ENCODE measurements at places on chromosomes 1 and 21.

GRCh38 chr1:116284819-116285390 lies 88.1 kb upstream of the ATP1A1 start:
- DNase-seq, result no peak

DNA sequence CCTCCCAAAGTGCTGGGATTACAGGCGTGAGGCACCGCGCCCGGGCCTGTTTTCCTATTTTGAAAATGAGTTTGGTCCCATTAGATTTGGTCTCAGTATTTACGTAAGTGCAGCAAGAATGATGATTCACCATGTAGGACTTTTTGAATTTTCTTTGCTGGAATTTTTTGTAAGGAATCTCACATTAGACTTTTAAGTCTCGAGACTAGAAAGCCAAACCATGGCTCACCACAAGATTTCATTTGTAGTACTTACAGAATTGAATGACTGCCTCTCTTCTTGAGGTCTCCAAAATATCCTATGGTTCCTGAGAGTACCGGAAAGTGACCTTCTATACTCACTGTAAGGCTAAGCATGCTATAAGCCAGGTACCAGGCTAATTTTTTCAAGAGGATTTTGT lies 325 bp downstream of the OR14A2 start:
- no peak for DNase-seq

GRCh38 chr1:204398197-204399125 lies 13.2 kb downstream of the PPP1R15B start:
- DNase-seq, result peak; percentile 22

DNA sequence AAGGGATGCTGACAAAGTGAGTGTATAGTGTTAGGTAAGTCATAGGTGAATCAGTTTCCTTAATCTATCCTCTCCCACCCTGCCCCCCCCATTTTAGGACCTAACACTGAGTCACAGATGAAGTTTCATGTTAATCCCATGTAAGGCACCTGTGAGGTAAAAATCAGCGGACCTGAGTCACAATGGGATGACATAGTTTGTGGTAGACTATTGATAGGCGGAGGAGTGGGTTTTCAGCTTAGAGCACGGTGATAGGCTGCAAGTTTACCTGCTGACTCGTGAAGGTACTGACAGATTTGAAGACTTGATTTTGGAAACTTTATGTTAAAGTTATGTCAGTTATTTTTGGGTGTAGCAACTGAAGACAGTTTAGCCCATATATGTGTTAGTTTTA lies 1.7 kb downstream of the TOR1AIP1 start:
- no peak for DNase-seq

DNA sequence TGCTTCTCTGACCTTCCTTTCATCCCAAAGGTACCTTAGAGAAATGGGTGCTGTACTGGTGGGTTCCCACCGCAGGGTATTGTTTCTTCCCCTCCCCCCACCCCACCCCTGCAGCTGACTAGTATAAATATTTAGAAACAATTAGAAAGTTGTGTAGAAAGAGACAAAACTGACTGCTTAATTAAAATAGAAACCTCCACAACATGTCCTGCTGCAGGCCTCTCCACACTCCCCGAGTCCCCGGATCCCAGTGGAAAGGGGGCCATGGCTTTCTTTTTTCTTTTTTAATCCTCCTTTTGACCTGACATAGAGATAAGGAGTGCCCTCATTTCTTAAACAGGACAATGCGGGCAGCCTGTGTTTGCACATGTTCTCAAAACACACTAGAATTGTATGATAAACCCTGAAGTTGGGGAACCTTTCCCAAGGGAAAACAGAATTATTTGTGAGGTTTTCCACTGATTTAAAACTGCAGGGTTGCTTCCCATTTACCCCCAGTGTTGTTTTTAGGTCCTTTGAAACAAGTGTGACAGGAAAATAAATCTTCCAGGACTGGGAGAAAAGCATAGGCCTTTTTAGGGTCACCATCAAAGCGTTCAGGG lies 1.7 kb downstream of the RHOU start:
- DNase-seq, result no peak

GRCh38 chr1:6303397-6304012 lies 42.6 kb upstream of the GPR153 start:
- DNase-seq, result no peak

DNA sequence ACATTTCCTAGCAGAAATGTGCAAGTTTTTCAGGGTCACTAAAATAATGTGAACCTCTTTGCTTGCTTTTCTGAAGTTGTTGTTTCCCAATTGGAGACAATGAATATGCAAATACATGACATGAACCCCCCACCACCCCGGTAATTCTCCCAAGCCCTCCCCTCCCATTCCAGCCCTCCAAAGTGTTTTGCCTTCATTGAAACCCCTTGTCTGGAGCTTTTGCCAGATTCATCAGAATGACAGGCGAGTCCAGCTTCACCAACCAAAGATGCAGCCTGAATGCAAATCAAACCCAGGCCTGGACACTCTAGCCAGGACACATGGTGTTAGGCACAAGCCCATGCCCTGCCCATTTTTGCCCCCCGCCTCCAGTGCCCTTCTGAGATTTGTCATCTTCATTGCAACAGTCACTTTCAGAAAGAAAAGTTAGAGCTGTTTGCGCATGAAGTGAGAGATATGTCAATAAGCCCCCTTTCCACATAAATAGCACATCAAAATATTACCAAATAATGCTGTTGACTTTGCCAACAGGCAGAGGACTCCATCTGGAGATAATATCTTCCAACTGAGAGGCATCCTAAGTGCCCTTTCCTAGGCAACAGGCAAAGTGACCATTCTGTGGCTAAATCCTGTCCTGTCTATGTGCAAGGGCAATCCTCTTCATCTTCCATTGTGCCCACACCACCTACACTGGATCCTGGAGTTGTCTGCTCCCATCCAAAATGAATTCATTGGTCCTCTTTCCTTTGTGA lies 145.6 kb upstream of the NFIA start:
- DNase-seq, result no peak

GRCh38 chr1:68232289-68233148 lies at the start of gene WLS:
Gene WLS, minus strand, starts transcription at chr1:68232523. Its CDS starts 224 bp downstream, at chr1:68232299.
- no peak for DNase-seq

GRCh38 chr1:30323841-30324240 lies 399.5 kb downstream of the MATN1 start:
- no peak for DNase-seq
